ENCODE measurements at places on chromosomes 4 and X.

DNA sequence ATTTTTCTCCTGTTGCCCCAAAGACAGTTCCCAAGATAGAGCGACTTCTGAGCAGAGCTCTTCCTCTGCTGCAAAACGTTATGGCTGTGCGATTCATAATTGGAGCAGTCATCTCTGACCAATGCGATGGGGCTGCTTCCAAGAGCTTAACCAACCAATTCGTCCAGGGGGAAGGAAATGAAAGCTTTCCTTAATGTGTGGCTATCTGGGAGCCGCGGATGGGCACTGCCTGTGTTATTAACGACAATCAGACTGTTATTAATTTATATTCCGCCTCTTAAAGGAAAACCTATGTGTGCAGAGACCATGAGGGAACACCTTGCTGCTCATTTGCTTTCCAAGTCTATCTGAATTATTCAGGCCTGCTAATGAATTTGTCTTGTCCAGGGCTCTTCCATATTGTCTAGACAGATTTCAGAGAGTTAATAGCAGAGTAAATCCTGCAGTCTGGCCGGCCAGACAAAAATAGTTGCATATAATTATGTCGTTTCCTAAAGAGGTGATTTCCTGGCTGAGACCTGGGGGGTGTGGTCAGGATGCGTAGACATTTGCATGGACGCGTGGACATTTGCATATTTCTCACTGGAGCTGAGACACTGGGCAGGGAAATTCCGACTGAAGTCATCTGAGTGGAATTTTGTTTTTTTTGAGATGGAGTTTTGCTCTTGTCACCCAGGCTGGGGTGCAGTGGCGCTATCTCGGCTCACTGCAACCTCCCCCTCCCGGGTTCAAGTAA is 135.4 kb downstream of the HMX1 start:
- no peak for DNase-seq

DNA sequence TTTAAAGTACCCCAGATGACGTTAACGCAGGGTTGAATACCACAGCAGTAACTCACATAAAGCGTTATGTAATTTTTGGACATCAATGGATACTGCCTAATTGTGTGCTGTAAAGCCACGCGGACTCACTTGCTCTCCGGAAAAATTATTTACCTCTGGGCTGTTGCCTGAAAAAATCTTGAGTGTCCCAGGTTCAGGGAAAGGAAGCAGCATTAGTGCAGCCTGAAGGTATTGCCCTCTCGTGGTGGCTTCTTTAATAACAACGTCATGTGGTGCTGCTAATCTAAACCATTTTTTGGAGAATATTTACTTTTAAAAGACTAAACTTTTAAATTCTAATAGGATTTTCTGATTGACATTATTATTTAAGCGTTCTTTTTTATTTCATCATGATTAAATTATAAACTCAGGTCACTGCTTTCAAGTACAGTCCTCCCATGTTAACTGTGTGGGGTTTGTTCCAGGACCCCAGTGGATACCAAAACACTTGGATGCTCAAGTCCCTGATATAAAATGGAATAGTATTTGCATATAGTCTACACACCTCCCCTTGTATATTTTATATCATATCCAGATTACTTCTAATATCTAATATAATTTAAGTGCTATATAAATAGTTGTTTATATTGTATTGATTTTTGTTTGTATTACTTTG is 384.8 kb downstream of the FAM133A start:
- no peak for DNase-seq

GRCh38 chrX:43493756-43494155 is 162.3 kb upstream of the MAOA start:
- no peak for DNase-seq

GRCh38 chr4:126223784-126224407 is 909.1 kb downstream of the FAT4 start:
- DNase-seq: no peak

- DNase-seq: no peak
Measured at GRCh38 chrX:120534413-120535205, 26.2 kb downstream of the CUL4B start.

- DNase-seq: peak; percentile 60
Measured at GRCh38 chr4:81466841-81467671, 4.7 kb downstream of the RASGEF1B start.

- no peak for DNase-seq
Measured at GRCh38 chrX:1185561-1185960, 26.9 kb downstream of the CRLF2 start.

DNA sequence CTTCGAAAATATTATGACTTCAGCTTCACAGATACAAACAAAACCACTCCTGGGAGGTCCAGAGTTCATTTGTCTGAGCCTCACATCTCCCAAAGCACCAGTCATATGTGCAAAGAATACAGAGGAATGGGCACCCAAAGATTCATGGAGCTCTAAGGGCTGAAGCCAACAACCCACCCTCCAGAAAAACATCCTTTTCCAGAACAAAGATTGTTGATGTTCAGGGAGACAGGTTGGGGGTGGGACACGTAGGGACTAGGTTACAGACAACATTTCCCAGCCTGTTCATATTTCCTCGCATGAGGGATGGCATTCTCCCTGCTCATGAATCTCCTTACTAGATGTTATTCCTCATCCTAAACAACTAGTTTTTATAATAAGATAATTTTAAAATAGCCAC is 71.2 kb downstream of the METTL14 start:
- DNase-seq: no peak

DNA sequence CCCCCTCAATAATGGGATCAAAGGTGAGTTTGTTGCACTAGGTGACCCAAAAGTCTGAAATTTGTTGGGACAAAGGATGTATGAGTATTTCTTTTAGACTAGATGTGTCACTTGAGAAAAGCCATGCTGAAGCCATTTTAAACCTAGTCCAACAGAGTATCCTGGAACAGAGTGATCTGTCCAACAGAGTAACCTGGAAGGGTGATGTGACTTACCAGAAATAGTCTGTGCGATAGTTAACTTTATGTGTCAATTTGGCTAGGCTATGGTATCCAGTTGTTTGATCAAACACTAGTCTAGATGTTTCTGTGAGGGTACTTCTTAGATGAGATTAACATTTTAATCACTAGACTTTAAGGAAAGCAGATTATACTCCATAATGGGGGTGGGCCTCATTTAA is 154.5 kb downstream of the PARM1 start:
- no peak for DNase-seq

DNA sequence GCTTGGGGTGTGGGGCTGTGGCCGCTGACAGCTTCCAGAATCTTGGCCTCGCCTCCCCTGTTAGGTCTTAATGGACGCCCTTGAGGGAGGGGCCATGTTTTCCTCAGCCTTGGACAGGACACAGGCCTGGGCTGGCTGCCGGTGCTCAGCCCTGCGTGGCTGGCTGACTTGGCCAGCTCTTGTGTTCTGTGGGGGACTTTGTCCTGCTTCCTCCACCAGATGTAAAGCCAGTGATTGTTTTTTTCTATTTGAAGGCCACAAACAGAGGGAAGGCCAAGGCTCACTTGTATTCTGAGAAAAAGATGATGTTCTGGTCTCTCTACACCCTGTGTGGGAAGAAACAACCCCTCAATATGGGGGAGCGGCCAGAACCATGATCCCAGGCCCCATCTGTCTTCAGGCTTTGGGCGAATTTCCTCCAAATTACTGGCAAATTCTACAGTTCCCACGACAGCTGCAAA is 71.3 kb downstream of the HTRA3 start:
- DNase-seq: no peak

- DNase-seq: peak; percentile 34
Measured at GRCh38 chr4:102500352-102500695, 835 bp upstream of the NFKB1 start.

DNA sequence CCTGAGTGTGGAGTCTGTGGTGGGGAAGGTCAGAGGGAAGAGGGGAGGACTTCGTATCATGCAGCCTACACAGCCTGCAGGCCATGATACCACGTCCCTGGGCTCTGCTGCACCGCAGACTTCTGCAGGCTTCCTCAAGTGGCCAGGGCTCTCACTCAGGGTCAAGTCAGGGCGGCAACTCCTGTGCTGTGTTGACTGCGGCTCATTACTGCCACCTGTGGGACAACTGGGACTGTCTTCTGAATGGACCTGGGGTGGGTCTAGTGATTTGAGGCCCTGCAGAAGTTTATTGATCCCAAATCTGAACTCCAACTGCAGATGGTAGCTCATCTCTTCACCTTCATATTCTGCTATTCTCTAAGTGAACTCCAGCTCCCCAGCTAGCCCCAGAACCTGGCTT is 167.1 kb downstream of the NSUN7 start:
- peak; percentile 62 for DNase-seq

DNA sequence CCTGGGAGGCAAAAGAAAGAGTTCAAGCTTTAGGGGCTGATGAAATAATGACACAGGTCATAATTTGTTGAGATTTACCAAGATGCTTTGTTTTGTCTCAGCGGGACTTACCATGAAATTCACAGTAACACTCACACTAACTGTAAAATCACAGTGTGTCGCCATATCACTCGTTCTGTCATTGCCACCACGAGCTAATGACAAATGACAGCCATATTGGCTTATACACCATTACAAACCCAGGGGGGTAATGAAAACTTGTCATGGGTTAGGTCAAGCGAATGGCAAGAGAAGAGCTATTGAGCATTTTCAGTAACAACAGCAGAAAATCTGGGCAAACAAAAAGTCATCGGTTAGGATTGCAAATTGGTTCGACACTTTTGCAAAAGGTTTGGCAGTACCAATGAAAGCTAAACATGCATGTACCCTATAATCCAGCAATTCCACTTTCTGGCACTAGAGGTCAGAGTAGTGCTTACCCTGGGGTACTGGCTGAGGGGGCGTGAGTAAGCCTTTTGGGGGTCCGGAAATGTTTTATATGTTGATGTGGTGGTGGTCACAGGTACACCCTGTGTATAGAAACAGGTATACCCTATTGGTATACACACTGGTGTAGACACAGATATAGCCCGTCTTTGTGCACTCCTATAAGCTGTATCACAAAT is 83.9 kb upstream of the RAI2 start:
- no peak for DNase-seq

GRCh38 chrX:17707731-17708130 is 29.6 kb upstream of the SCML1 start:
- DNase-seq: no peak

DNA sequence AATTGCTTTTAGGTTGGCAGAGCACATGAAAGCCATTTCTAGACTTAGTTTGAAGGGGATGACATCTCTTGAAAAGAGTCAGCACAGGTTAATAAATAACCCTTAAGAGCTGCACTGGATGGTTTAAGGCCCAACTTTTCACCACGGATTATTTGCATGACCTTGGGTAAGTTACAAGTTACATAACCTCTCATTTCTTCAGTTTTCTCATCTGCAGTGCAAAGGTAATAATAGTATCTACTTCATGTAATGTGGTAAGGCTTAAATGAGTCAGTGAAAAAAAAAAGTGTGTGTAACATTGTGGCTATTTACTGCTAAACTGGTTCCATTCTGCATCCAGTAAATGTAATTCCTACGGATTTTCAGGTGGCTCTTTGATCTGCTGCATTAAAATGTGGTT is 715.8 kb downstream of the CCSER1 start:
- no peak for DNase-seq

GRCh38 chrX:122641136-122641535 is 542.9 kb upstream of the GRIA3 start:
- no peak for DNase-seq

DNA sequence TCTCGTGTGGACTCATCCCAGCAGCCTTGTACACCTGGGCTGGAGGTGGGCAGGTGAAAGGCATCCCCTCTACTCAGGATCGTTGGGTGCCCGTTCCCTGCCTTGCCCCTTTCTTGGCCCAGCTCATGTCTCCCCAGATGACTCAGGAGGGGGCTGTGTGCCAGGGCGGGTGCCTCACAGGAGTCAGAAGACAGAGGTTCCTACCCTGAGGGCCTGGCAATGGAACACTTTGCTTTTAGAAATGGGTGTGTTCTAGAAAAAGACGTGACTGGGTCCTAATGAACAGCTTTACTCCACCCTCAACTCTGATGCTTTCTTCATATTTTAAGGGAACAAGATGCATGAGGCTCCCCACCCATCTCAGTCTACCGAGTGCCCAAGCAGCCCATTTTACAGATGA is 22.5 kb upstream of the TRIM2 start:
- DNase-seq: no peak

- DNase-seq: no peak
Measured at GRCh38 chrX:97168646-97169045, 284.9 kb downstream of the RPA4 start.

GRCh38 chr4:120286813-120287212 is 220.2 kb upstream of the MAD2L1 start:
- no peak for DNase-seq

GRCh38 chr4:149702414-149703293 is 113.0 kb downstream of the IQCM start:
- no peak for DNase-seq

DNA sequence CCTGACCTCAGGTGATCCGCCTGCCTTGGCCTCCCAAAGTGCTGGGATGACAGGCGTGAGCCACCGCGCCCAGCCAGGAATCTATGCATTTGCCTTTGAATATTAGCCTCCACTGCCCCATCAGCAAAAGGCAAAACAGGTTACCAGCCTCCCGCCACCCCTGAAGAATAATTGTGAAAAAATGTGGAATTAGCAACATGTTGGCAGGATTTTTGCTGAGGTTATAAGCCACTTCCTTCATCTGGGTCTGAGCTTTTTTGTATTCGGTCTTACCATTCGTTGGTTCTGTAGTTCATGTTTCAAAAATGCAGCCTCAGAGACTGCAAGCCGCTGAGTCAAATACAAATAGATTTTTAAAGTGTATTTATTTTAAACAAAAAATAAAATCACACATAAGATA is 44.2 kb upstream of the SHOX start:
- no peak for DNase-seq

- DNase-seq: peak; percentile 40
Measured at GRCh38 chrX:73855546-73855945, 292.5 kb downstream of the CHIC1 start.

GRCh38 chr4:83490876-83491450 is 6.1 kb upstream of the ABRAXAS1 start:
- no peak for DNase-seq

DNA sequence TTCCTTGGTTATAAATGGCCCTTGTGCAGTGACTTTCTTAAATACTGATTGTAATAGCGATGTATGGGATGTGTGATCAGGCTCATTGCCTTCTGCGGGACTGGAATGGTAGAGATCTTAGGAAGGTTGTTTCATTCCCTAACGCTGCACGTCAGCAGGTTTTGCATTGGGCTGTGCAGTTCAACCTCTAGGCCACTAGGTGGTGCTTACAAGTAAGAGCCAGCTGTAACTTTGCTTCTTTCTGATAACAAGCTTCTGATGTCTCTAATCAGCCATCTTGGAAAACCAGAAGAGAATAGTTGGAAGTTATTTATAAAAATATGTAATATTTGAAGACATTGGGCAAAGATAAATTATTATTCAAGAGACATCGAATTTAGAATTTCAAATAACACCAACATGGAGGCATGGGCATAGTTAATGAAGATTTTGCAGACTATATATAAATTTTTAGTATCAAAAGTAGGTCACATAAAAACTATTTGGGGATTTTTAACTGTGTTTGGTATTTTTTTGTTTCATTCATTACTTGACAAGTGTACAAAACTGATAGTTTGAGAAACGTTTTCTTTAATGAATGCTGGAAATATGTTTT is 339.7 kb upstream of the PCDH7 start:
- DNase-seq: peak; percentile 8

Data from stimulated activated CD4-positive, alpha-beta T cell treated with anti-CD3 and anti-CD28 coated beads, Interleukin-1b, Interleukin-23, amount 100 ng/mL, for 48 hours (primary cell).